LHCN-M2 (cell line): ENCODE measurements at places on chromosomes 6 and 20.
A peak's percentile ranks its signal among the peaks of the same experiment; 100 is the strongest.

- no peak for DNase-seq
Measured at GRCh38 chr20:50381771-50382593, 128.2 kb upstream of the PTPN1 start.

DNA sequence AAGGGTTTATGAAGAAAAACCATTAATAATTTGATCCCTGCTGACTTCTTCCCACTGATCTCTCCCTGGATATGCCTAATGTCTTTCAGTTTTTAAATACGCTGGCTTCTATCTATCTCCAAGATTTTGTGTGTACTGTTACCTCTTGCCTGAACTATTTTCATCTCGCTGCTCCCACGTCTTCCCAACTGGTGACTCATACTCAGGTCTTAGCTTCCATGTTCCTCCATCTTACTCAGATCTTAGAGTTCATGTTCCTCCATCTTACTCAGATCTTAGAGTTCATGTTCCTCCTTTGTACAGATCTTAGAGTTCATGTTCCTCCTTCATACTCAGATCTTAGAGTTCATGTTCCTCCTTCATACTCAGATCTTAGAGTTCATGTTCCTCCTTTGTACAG, 21.6 kb downstream of the GPR6 start:
- no peak for DNase-seq

DNA sequence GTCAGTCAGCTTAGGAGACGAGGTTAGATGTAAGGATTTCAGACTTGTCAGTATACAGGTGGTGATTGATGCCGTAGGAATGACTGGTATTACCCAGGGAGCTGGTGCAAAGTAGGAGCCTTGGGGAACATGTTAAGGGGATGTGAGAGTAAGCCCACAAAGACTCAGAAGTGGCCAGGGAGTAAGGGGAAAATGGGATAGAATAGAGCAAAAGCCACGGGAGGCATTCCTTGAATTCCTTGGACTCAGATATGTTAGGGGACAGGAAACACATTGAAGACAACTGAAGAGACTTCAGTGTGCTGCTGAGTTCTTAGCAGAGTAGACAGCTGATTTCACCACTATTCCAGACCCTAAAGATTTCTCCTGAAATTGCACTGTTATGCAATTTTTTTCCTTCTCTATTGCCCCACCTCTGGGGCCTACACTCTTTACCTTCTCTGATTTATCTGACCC, 1.2 kb upstream of the ACAT2 start:
- DNase-seq, result peak; percentile 72

GRCh38 chr6:133818320-133818719, 70.6 kb upstream of the TCF21 start:
- DNase-seq, result no peak

GRCh38 chr6:46013639-46014038, 2.0 kb downstream of the CLIC5 start:
- no peak for DNase-seq

DNA sequence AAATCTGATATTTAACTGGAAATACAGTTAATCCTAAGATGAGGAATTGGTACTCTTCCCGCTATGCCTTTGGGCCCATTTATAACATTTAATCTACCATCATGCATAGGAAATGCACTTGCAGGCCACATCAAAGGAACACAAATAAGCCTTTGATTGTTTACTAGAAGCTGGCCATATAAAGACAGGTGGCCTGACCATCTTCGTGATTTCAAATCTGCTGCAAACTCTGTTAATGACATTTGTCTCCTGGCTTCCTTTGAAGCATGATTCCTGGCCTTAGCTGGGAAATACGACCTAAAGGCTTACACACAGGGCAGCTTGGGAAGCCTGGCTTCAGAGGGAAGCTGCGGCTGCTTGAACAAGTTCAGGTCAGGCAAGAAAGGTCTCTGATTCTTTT, 552.1 kb downstream of the CDH26 start:
- DNase-seq, result no peak

DNA sequence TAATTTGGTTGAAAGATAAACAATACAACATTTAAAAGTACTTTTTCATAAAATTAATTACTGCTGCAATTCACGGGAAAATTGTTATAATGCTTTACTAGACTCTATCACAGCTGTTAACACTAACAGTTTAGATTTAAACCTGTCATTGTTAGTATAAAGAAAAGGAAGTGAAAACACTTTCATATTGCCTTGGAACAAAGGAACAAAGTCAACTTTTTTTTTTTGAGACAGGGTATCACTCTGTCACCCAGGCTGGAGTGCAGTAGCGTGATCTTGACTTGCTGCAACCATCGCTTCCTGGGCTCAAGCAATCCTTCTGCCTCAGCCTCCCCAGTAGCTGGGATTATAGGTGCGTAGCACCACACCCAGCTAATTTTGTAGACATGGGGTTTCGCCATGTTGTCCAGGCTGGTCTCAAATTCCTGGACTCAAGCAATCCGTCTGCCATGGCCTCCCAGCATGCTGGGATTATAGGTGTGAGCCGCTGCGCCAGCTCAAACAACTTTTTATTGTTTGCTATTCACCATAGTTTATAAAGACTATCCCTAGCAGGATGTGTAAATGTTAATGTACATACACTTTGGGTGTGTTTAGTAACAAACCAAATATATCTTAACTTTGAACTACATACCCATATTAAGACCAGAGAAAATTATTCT, 22.1 kb downstream of the SLC35A1 start:
- DNase-seq, result no peak

GRCh38 chr6:37665304-37665703, 32.4 kb downstream of the MDGA1 start:
- DNase-seq, result no peak

DNA sequence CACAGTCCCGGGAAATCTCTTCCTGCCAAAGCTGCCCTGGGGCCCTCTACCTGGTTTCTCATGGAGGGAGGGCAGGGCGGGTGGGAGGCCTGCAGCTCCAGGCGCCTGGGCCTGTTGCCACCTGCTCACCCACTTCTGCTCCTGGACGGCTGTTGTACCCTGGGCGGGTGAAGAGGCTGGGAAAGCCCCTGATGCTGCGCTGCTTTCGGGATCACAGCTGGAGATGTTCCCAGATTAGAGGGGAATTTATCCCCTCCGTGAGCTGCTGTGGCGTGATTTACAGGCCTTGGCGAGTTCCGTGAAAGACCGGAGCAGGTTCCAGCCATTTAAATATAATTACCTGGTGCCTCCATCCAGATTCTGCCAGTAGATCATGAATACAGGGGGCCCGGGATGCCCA, 12.3 kb upstream of the VSTM2L start:
- DNase-seq, result no peak

DNA sequence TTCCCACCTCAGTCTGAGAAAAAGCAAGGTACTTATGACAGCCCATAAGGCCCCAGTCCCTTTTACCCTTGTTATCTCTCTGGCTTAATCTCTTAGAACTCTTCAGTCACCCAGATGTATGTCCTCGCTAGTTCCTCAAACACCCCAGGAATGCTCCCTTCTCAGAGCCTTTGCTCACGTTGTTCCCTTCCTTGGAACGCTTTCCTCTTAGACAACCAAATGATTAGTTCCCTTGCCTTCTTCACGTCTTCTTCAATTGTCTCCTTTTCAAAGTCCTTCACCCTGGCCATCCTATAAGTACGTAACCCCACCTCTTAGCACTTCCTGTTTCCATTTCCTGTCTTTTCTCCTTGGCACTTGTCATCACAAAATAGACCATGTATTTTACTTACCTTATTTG, 1.1 kb upstream of the APOBEC2 start:
- no peak for DNase-seq

- DNase-seq, result no peak
Measured at GRCh38 chr6:166174031-166174430, 6.4 kb upstream of the TBXT start.

DNA sequence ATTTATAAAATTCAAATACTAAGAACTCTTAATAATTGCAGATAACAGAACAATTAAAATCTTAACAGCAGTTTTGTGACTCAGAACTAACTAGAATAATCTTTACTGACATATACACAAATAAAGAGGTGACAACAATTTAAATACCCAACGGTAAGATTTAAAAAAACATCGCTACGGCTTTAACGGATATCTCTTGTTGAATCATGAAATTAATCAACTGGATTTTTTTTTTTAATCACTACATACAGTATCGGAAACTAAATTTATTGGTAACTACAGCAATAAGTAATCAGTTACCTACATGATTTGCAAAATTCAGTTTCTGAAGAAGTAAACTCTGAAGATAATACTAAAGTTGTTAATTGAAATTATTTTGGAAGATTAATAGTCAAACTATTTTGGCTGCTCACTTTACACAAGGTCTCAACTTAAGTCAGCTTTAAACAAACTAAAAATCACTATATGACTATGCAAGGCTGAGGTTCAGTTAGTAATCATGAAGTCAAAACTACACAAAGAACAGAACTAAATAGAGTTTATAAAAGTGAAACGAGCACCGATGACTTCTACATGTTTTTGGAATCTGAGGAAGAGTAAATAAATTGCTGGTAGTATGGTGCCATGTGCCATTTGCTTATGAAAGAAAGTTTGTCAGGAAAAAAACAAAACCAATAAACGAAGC, 128.8 kb downstream of the HUS1B start:
- DNase-seq, result no peak
